ENCODE measurements at places on chromosomes 12 and 14. TPM values are rescaled to one million over a fixed set of nuclear protein-coding genes. Genes with fewer than 3 reads are reported as not detected.

GNB3 gene
- total RNA-seq, result not detected

POTEG gene
- not detected for total RNA-seq

DNA sequence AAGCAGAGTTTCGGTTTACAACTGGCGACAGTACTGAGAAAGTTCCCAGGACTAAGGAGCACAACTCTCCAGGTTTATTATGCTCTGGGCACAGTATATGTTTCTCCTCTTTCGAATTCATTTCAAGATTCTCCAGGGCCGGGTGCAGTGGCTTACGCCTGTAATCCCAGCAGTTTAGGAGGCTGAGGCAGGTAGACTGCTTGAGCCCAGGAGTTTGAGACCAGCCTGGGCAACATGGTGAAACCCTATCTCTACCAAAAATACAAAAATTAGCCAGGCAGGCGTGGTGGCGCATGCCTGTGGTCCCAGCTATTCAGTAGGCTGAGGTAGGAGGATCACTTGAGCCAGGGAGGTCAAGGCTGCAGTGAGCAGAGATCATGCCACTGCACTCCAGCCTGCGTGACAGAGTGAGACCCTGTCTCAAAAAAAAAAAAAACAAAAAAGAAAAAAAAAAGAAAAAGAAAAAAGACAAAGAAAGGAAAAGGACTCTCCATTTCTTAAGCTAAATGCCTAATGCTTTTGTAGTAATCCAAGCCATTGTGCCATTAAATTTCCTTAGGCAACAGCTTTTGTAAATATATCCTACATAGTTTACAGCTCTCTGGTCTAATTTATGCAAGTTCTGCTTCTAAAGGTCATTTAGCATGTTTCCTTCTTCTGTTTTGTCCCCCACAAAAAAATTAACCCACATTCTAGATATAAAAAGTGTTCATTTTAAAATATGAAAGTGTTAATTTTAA, 34.8 kb downstream of the ATL1 start:
- no peaks in the 10 kb centered on the region for H3K27me3 ChIP-seq
- no peak for DNase-seq
- H3K4me3 ChIP-seq, result no peak overlapping the region

- H3K4me1 ChIP-seq, result no peaks in the 10 kb centered on the region
- H3K27ac ChIP-seq, result no peak overlapping the region
- no peak overlapping the region for H3K4me3 ChIP-seq
- no peak for DNase-seq
- H3K36me3 ChIP-seq, result no peaks in the 10 kb centered on the region
These were observed 35.9 kb downstream of the ALDH1L2 start for GRCh38 chr12:105048315-105048714.

DNA sequence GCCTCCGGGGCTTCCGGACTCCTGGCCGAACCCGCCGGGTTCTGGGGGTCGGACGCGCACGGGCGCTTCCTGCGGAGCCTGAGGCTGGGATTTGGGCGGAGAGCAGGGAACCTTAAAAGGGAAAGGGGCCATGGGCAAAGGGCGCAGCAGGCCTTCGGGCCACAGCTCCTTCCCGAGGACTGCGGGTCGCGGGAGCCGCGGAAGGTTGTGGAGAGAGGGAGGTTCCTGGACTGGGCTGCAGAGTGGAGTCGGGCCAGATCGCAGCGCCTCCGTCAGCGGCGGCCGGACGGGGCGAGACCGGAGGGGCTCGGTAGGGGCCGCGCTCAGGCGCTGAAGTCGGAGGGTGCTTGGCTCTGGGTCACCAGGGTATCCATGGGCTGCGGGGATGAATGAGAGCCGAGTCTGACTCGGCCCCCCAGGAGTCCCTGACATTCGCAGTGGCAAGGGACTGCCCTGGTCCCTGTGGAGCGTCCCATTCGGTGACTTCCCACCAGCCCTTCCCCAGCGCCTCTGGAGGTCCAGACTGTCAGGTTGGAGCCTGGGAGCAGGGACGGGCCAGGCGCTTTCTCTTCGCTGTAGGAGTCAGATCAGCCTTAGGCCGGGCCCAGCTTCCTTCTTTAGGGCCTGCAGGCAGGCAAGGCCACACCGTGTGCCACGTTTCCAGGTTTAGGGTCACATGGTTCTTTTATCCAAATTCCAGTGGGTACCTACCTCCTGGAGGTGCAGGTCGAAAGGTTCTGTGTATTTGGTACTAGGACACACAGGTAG, 938 bp upstream of the SLC25A29 start:
- H3K27ac ChIP-seq, result peak overlapping the region; percentile 93
- no peak for DNase-seq
- no peaks in the 10 kb centered on the region for H3K36me3 ChIP-seq
- no peaks in the 10 kb centered on the region for H3K27me3 ChIP-seq
- H3K4me3 ChIP-seq, result peak overlapping the region; percentile 98

- no peaks in the 10 kb centered on the region for H3K4me1 ChIP-seq
- H3K27ac ChIP-seq, result no peak overlapping the region
- no peaks in the 10 kb centered on the region for H3K36me3 ChIP-seq
These were observed 8.0 kb upstream of the TMEM132C start for GRCh38 chr12:128258866-128259555.

CYP27B1 gene
- not detected for total RNA-seq

- H3K4me1 ChIP-seq, result no peaks in the 10 kb centered on the region
- H3K27me3 ChIP-seq, result no peaks in the 10 kb centered on the region
- no peaks in the 10 kb centered on the region for H3K36me3 ChIP-seq
- H3K27ac ChIP-seq, result no peak overlapping the region
- no peak for DNase-seq
These were observed 90.6 kb upstream of the NUDT4 start for GRCh38 chr12:93287149-93287548.

CTSG gene
- not detected for total RNA-seq

- H3K27ac ChIP-seq, result no peak overlapping the region
- DNase-seq, result no peak
- H3K4me3 ChIP-seq, result no peak overlapping the region
- no peaks in the 10 kb centered on the region for H3K27me3 ChIP-seq
- no peaks in the 10 kb centered on the region for H3K4me1 ChIP-seq
These were observed 1083.2 kb downstream of the FLRT2 start for GRCh38 chr14:86613126-86613525.

EVL gene
- 5.8 TPM for total RNA-seq

- H3K36me3 ChIP-seq, result no peaks in the 10 kb centered on the region
- no peaks in the 10 kb centered on the region for H3K27me3 ChIP-seq
- H3K4me3 ChIP-seq, result no peak overlapping the region
These were observed 7.3 kb downstream of the ERBB3 start for GRCh38 chr12:56087220-56087619.

GRCh38 chr14:85380881-85381280, 149.1 kb upstream of the FLRT2 start:
- no peak for DNase-seq
- no peaks in the 10 kb centered on the region for H3K27me3 ChIP-seq
- no peaks in the 10 kb centered on the region for H3K4me1 ChIP-seq
- no peak overlapping the region for H3K4me3 ChIP-seq

PCED1B gene
- 0.36 TPM for total RNA-seq

ASB2 gene
- total RNA-seq, result 340 TPM

DNA sequence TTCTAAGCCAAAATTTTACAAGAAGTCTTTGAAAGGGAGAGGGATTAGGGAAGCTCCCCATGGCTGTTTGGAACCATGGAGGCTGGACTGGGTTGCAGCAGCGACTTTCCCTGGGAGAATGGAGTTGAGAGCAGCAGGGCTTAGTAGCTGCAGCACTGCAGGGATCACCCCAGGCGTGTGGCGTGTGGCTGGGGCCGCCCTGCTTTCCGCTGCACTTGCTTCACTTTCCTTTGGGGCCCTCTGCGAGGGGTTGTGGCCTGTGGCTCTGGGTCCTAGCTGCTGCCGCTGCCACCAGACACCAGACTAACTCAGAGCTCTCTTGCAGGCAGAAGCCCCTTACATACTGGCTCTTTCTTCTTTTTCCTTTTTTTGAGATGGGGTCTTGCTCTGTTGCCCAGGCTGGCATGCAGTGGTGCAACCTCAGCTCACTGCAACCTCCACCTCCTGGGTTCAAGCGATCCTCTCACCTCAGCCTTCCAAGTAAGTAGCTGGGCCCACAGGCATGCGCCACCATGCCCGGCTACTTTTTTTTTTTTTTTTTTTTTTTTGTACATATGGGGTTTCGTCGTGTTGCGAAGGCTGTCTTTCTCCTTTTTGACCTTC, 25.4 kb downstream of the CCDC62 start:
- H3K27ac ChIP-seq, result no peak overlapping the region
- no peaks in the 10 kb centered on the region for H3K4me1 ChIP-seq
- no peaks in the 10 kb centered on the region for H3K36me3 ChIP-seq
- no peak for DNase-seq

DNA sequence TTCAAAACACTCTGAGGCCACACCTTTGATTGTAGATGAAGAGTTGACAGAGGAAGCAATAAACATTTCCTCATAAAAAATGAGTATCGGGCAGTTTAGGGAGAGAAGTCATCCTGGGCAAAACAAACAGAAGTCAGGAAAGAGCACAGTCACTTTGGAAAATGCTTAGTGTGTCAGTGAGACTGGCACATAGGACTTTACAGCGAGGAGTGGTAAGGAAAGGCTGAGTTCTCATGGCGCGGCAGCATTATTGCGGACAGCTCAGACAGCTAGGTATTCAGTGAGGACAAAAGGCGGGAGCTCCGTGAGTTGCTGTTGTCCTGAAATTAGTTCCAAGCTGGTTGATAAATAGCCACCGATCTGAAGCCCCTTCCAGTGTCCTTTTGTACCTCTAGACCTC, 229.9 kb downstream of the SNAPC1 start:
- no peak overlapping the region for H3K27ac ChIP-seq
- DNase-seq, result no peak
- no peaks in the 10 kb centered on the region for H3K4me1 ChIP-seq
- no peak overlapping the region for H3K4me3 ChIP-seq
- H3K36me3 ChIP-seq, result no peaks in the 10 kb centered on the region
- H3K27me3 ChIP-seq, result no peaks in the 10 kb centered on the region

GRCh38 chr14:66076176-66076575, 410.0 kb upstream of the CCDC196 start:
- H3K27ac ChIP-seq, result no peak overlapping the region
- no peak overlapping the region for H3K4me3 ChIP-seq
- H3K4me1 ChIP-seq, result no peaks in the 10 kb centered on the region
- no peak for DNase-seq
- H3K27me3 ChIP-seq, result no peaks in the 10 kb centered on the region
- H3K36me3 ChIP-seq, result no peaks in the 10 kb centered on the region

- DNase-seq, result no peak
- no peak overlapping the region for H3K4me3 ChIP-seq
- H3K36me3 ChIP-seq, result no peaks in the 10 kb centered on the region
- H3K4me1 ChIP-seq, result no peaks in the 10 kb centered on the region
These were observed 45.7 kb upstream of the RFLNA start for GRCh38 chr12:124248941-124249825.

GPR84 gene
- 0.49 TPM for total RNA-seq

SIX1 gene
- total RNA-seq, result 76.4 TPM

NTN4 gene
- total RNA-seq, result 6.6 TPM

- no peak overlapping the region for H3K27ac ChIP-seq
- no peaks in the 10 kb centered on the region for H3K4me1 ChIP-seq
- no peaks in the 10 kb centered on the region for H3K36me3 ChIP-seq
- H3K27me3 ChIP-seq, result no peaks in the 10 kb centered on the region
- no peak overlapping the region for H3K4me3 ChIP-seq
These were observed 333.2 kb downstream of the NPAS3 start for GRCh38 chr14:33271891-33272290.

HOXC11 gene
- 0.24 TPM for total RNA-seq

AICDA gene
- total RNA-seq, result not detected

DNA sequence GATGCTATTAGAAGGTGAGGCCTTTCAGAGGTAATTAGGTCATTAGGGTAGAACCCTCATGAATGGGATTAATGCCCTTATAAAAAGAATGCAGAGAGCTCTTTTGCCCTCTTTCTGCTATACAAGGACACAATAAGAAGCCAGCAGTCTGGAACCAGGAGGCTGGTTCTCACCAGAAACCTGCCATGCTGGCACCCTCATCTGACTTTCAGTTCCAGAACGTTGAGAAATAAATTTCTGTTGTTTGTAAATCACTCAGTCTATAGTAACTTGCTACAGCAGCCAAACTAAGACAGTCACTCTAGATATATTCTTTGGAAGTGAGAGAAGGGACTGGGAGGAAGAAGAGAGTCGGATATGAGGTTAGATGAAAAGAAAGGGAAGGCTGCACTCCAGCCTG, 125.0 kb upstream of the MYF6 start:
- no peak overlapping the region for H3K27ac ChIP-seq
- no peaks in the 10 kb centered on the region for H3K4me1 ChIP-seq
- H3K27me3 ChIP-seq, result no peaks in the 10 kb centered on the region
- DNase-seq, result no peak
- H3K36me3 ChIP-seq, result no peaks in the 10 kb centered on the region

DNA sequence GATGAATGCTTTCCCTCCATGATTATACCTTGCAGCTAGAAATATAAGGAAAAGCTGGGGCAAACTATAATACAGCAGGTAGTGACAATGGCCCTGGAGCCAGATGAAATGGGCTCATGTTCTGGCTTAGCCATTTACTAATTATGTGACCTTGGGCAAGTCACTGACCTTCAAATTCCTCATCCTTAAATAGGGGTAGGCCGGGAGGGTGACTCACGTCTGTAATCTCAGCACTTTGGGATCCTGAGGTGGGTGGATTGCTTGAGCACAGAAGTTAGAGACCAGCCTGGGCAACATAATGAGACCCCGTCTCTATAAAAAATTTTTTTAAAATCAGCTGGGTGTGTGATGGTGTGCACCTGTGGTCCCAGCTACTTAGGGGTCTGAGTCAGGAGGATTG, 155.4 kb downstream of the C12orf75 start:
- H3K36me3 ChIP-seq, result no peaks in the 10 kb centered on the region

KLHL28 gene
- 7.4 TPM for total RNA-seq
